Hindlimb muscle (tissue), 1 donor: ENCODE measurements at places on chromosomes 7 and 10. TPM values are rescaled to one million over a fixed set of nuclear protein-coding genes. Genes with fewer than 3 reads are reported as not detected.

GRCh38 chr10:120360571-120360970 lies 96.5 kb upstream of the PLPP4 start:
- peak; percentile 49 for DNase-seq

Gene PRPS1L1
- not detected for polyA plus RNA-seq

GRCh38 chr10:30073767-30074060 lies 14.3 kb upstream of the JCAD start:
- no peak for DNase-seq

- DNase-seq, result no peak
Observed at GRCh38 chr10:108410236-108410635, 1245.7 kb upstream of the SORCS1 start.
